ENCODE measurements at places on chromosomes 5 and 9.

DNA sequence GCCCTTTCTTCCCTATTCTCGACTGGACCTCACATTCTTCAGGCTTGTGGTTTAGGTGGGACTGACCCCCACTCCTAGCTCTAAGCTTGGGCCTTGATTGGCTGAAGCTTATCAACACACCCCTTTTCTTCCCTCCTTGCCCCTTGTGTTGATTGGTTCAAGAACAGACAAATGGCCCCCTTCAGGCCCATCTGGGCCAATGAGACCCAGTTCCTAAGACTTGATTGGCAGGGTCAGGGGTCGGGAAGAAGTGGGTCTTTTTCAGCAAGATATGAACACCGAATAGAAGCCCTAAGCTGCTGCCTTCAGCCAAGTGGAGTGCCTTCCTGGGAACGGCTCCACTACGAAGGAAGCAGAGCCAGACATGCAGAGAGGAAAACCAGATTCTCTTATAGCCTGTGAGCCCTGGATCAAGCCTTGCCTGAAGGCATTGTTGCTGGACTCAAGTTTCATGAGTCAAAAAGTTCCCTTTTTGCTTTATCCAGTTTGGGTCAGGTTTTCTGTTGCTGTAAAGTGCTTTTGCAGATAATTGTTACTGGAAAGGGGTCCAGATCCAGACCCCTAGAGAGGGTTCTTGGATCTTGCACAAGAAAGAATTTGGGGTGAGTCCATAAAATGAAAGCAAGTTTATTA is 22.4 kb upstream of the NCS1 start:
- DNase-seq = no peak

- DNase-seq = no peak
Measured at GRCh38 chr5:68659881-68660280, 433.9 kb upstream of the SLC30A5 start.

DNA sequence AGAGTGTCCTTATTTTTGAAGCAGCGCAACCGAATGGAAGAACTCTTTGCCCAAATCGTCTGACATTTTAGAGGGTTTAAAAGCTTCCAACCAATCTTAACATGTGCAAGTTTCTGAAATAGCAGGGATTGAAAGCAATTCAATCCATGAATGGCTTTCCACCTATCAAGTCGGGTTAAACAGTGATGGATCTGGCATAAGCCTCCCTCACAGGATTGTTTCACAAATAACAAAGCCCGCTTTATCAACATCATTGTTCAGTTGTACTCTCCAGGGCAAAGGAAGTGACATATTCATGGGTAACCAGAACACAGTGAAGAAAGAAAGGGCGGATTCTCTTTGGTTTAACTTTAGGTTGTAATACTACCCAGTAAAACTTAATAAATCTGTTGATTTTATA is 497.3 kb downstream of the MTRR start:
- no peak for DNase-seq

GRCh38 chr5:196350-196749 is 5.1 kb downstream of the LRRC14B start:
- DNase-seq = no peak

- DNase-seq = no peak
Measured at GRCh38 chr5:40986666-40987065, 77.4 kb downstream of the C7 start.

- DNase-seq = no peak
Measured at GRCh38 chr5:36537724-36538123, 68.7 kb upstream of the SLC1A3 start.

DNA sequence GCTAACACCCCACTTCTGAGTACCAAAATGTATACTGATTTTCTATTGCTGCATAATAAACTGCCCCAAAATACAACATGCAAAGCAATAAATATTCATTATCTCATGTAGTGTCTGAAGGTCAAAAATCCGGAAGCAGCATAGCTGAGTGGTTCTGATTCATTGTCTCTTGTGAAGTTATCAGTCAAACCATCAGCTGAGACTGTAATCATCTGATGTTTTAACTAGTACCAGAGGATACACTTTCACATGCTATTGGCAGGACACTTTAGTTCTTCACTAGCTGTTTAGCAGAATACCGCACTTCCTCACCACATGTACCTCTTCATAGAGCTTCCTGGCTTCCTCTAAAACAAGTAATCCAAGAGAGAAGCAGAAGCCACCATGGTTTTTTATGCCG is 12.7 kb upstream of the TMEM161B start:
- DNase-seq = no peak

DNA sequence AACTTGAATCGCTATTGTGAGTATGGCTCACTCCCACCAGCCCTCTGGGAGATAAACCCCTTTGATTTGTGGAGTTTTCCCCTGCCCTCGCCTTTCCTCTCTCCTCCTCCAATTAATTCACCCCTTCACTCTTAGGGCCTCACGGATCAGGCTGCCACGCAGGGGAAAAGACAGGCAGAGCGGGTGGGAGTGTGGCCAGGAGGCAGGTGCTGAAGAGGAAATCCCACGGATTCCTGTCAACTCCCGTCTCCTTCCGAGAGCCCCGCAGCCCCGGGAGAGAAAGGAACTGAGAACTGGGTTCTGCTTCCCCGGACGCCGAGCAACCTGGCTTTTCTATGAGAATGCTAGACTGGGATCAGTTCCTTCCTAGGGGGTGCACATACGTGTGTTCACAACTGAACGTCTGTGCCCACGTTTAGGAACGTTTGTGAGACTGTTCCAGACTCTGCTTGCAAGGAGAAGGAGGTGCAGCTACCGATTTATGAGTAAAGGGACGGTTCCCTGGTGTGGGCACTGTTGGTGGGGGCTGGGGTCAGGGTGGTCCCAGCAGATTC is 314.5 kb upstream of the TLE4 start:
- DNase-seq = no peak

GRCh38 chr5:62395210-62395950 is 8.3 kb downstream of the DIMT1 start:
- no peak for DNase-seq

GRCh38 chr5:88045931-88046461 is 222.6 kb downstream of the TMEM161B start:
- no peak for DNase-seq

DNA sequence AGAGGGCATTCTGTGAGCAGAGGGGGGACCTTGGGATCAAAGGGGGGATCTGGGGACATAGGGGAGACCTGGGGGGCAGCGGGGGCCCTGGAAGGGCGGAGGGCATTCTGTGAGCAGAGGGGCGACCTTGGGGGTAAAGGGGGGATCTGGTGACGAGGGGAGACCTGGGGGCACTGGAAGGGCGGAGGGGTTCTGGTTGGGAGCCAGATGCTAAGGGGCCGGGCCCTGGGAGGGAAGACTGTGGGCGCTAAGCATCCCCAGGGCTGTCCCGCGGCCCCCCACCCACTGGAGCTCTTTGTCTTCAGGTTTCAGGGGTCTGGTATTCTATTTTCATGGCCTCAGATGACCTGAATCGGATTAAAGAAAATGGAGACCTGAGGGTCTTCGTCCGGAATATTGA is 748 bp downstream of the LCN9 start:
- no peak for DNase-seq

GRCh38 chr5:3199962-3200755 is 395.5 kb upstream of the IRX1 start:
- no peak for DNase-seq

DNA sequence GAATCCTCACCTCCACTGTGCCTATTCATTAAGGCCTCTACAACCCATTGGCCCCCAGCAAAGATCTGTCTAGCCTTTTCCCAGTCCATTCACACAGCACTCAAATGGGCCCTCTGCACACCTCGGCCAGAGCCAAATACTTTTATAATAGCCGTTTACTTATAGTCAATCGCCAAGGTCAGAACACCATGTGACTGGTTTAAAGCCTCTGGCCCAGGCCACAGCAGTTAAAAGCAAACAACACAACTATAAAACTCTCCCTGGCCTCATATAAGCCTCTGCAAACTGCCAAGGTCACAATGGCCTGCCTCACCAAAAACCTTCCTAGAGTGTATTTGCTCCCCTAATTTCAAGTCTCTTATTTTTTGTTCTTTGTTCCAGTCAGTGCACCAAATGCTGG is 562.6 kb downstream of the CAAP1 start:
- no peak for DNase-seq

GRCh38 chr5:132451387-132451786 is 39.2 kb downstream of the IRF1 start:
- DNase-seq = no peak

GRCh38 chr5:133240425-133241091 is 188.7 kb downstream of the HSPA4 start:
- peak; percentile 97 for DNase-seq

- DNase-seq = no peak
Measured at GRCh38 chr5:149754172-149754880, 24.2 kb downstream of the PPARGC1B start.

- DNase-seq = no peak
Measured at GRCh38 chr5:147360816-147361215, 126.0 kb downstream of the STK32A start.

- no peak for DNase-seq
Measured at GRCh38 chr9:37029304-37029775, 4.7 kb downstream of the PAX5 start.

- no peak for DNase-seq
Measured at GRCh38 chr5:162654661-162655405, 587.3 kb downstream of the GABRG2 start.

DNA sequence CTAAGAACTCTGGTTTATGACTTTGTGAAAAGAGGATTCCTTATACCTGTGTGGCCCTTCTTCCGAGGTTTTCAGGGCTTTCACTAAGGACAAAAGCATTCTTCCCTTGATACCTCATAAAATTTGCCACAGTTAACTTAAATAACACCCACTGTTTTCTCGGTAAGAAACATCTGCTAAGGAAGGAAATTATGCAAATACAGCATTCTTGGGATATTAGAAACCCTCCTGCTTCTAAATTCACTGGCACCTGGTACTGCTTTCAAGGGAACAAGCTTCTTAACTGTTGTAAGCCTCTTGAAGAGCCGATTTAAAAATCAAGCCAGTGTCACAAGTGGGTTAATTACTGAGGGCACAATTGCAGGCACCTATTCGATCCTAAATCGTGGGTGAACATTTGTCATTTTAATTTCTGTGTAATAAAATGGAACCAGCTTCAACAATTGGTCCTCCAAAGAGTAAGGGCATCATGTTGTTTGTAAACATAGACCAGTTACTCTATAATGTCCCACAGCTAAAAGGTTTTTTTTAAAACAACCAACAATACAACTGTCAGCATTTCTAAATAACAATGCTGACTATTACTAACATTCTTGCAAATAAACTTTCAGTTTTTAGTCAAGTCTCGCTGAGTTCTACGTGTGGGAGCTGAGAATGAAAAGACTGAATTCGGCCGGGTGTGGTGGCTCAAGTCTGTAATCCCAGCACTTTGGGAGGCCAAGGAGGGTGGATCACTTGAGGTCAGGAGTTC is 26.6 kb downstream of the AK3 start:
- no peak for DNase-seq

- no peak for DNase-seq
Measured at GRCh38 chr9:129759319-129759718, 6.5 kb upstream of the PTGES start.

DNA sequence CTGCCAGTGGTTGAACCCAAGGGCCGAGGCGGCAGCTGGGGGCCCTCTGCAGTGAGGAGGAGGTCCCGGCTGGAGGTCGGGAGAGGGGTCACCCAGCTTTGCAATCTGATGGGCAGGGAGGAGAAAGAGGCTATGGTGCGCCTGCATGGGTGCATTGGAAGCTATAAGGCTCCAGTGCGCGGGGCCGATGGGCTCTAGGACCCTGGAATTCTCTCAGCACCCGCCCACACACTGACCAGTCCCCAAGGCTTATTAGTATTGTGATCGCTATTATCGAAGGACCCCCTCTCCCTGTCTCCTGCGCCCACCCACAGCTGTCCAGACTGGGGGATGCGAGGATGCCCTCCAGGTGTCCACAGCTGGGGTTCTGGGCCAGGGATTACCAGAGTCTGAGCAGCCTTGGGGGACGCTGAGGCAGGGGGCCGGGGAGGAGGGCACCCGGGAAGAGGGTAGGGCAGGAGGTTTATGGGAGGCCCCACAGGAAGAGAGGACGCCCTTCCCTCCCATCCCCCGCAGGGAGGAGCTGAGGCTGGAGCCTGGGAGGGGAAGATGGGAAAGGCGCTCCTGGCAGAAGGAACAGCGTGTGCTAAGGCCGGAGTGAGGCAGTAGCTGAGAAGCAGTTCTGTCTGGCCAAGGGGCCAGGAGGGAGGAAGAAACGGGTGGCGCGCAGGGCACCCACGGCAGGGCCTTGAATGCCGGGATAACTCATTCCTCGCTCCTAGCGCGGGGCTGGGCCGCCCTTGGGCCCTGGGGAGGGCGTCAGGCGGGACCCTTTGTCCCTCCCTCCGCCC is 24.2 kb downstream of the C9orf50 start:
- DNase-seq = peak; percentile 54

DNA sequence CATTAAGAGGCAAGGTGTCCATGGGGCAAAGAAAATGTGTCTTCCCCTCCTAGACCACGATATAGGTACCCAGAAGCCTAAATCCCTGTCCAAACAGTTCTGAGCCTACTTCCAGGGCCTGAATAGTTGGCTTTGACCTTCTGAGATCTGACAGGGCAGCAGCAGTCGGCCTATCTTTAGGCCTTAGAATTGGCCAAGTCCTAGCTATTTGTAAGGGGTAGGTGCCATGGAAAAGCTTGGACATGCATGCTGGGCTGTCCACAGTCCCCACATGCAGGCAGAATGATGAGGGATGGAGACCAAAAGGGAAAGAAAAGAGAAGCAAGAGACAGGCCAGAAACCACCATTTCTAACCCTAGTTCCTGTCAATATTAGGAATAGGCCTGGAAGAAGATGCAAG is 346.1 kb downstream of the ANXA1 start:
- no peak for DNase-seq

DNA sequence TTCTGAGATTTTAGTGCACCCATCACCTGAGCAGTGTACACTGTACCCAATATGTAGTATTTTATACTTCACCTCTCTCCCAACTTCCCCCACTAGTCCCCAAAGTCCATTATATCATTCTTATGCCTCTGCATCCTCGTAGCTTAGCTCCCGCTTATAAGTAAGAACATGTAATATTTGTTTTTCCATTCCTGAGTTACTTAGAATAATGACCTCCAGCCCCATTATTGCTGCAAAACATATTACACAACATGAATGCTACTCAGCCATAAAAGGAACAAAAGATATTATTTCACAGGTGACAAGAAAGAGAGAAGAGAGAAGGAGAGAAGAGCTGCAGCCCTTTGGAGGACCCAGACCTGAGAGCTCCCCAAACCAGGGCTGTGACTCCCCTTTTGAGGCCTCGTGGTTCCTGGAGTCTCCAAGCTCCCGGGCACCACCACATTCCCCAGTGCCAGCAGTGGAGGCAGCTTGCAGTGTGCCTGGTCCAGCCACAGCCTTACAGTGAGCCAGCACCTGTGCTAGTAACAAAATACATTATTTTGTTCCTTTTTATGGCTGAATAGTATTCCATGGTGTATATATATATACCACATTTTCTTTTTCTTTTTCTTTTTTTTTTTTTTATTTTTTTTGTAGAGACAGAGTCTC is 194.5 kb upstream of the DAB2 start:
- DNase-seq = no peak

DNA sequence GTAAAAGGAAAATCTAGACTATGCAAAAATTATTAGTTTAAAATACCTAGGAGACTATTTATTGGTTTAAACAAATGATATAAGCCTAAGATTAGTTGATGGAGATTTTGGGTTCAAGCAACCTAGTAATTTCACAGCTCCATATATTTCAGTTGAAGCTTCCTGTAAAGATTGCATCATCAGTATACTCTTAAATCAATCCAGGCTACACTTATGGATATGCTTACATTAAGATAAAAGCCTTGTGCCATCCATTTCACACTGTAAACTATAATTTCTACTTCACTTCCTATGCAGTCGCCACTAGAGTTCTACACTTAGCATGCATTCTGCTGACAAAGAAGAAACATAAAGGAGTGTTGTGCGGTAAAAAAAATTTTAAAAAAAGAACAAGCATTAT is 7.3 kb upstream of the LIX1 start:
- DNase-seq = no peak

- DNase-seq = no peak
Measured at GRCh38 chr5:171371326-171371725, 16.3 kb upstream of the NPM1 start.

All from fibroblast of the aortic adventitia (primary cell).